ENCODE measurements at places on chromosomes 5 and 9.

- no peak for DNase-seq
Observed at GRCh38 chr5:43646992-43647391, 44.0 kb downstream of the NNT start.

DNA sequence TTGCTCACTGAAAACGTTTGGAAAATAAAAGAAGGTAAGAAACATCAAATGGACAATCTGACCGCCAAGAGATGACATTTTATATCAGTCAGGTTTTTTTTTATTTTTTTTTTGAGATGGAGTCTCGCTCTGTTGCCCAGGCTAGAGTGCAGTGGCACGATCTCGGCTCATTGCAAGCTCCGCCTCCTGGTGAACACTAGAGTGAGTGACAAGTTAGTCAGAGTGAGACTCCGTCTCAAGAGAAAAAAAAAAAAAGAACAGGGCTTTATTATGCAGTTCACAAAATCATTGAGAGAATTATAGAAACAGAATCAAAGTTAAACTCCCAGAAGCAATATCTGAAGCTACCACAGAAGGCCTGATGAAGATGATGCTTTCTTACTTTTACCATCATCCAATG lies 70.1 kb downstream of the DTWD2 start:
- no peak for DNase-seq

DNA sequence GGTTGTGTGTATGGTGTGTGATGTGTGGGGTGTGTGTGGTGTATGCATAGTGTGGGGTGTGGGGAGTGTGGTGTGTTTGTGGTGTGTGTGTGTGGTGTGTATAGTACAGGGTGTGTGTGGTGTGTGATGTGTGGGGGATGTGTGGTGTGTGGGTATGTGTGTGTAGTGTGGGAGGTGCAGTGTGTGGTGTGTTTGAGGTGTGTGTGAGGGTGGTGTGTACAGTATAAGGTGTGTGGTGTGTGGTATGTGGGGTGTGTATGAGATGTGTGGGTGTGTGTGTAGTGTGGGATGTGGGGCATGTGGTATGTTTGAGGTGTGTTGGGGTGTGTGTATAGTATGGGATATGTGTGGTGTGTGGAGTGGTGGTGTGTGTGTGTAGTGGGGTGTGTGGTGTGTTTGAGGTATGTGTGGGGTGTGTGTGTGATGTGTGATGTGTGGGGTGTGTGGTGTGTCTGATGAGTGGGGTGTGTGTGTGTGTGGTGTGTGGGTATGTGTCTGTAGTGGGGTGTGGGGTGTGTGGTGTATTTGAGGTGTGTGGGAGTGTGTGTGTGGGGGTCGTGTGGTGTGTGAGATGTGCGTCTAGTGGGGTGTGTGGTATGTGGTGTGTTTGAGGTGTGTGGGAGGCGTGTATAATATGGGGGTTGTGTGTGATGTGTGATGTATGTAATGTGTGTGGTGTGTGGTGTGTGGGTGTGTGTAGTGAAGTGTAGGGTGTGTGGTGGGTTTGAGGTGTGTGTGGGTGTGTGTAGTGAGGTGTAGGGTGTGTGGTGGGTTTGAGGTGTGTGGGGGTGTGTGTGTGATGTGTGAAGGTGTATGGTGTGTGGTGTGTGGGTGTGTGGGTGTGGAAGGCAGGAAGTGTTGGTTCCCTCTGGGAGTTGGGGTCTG lies 8.6 kb downstream of the ECSCR start:
- DNase-seq = no peak

DNA sequence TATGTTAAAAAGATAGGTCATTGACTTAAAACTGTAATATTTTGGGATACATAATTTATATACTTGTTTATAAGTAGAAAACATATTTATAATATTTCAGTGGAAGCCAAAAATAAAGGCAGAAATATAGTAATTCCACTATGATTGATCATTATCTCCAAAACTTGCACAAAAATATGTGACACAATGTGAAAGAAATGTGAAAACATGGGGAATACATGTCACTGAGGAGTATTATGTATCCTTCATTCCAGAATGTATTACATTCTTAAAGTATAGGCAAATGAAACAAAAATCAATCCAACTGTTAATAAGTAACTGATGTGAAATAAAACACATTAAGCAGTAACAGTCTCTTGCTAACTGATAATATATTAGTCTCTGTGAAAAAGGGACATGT lies 236.7 kb downstream of the CDH18 start:
- DNase-seq = no peak

- no peak for DNase-seq
Observed at GRCh38 chr5:74370168-74370567, 270.4 kb downstream of the ENC1 start.

- peak; percentile 45 for DNase-seq
Observed at GRCh38 chr9:75200892-75201470, 112.7 kb downstream of the OSTF1 start.

GRCh38 chr5:159581502-159582249 lies 251.4 kb upstream of the IL12B start:
- DNase-seq = peak; percentile 11

- no peak for DNase-seq
Observed at GRCh38 chr9:130107955-130108354, 54.2 kb downstream of the GPR107 start.

GRCh38 chr9:115142517-115143270 lies 24.7 kb upstream of the TNC start:
- DNase-seq = no peak

Measured in NCI-H2029 (cell line).